Fibroblast of villous mesenchyme (primary cell): ENCODE measurements at places on chromosomes 6 and 20.
A peak's percentile ranks its signal among the peaks of the same experiment; 100 is the strongest.

DNA sequence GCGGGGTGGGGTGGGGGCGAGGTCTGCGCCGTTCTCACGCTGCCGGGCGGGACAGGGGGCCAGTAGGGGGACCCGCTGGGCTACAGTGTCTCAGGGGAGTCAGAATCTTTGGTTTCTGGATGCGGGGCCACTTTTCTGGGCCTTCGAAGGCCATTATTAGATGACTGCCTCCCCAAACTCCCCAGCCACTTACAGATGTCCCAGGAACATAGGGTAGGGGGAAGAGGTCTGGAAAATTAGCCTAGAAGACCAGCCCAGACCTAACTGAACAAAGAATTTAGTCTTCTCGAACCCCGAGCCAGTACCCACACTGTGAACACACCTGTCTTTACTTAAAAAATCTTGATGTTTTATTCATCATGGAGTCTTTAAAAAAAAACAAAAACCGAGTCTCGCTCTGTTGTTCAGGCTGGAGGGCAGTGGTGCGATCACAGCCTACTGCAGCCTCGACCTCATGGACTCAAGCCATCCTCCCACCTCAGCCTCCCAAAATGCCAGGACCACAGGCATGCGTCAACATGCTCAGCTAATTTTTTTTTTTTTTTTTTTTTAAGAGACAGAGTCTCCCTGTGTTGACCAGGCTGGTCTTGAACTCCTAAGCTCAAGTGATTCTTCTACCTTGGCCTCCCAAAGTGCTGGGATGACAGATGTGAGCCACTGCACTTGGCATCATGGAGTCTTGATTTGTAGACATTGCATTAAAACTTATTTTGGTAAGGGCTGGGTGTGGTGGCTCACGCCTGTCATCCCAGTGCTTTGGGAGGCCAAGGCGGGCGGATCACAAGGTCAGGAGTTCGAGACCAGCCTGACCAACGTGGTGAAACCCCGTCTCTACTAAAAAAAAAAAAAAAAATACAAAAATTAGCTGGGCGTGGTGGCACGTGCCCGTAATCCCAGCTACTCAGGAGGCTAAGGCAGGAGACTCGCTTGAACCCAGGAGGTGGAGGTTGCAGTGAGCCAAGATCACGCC lies 3.3 kb upstream of the SLC29A1 start:
- DNase-seq = no peak

GRCh38 chr6:33490198-33490597 lies 35.8 kb downstream of the ZBTB9 start:
- DNase-seq = no peak

DNA sequence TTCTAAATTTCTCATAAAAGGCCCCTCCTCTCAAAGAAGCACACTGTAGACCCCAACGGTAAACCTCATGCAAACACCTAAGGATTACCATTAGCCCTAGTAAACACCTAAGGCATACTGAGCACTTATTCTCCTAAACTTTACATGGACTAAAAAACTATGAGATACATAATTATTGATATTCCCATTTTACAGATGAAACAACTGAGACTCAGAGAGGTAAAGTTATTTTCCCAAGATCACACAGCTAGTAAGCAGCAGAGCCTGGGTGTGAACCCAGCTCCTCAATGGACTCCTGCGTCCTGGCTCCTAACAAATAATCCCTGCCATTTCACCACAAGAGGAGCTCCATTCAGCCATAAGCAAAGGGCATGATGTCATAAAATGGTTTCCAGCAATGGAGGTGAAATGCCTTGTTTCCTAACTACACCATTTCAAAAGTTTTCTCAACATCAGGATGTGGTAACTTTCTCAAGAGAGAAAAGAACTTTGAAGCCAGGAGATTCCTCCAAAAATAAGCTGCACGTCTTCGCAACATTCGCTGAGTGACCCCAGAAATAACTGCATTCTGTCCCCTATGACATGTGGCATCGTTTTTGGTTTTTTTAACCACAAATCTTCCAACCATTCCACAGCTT lies 4.1 kb downstream of the ATP9A start:
- peak; percentile 22 for DNase-seq

- no peak for DNase-seq
These were observed 267.9 kb downstream of the ADGRG6 start for GRCh38 chr6:142569676-142570075.
